ENCODE measurements at places on chromosomes 3 and 15.

DNA sequence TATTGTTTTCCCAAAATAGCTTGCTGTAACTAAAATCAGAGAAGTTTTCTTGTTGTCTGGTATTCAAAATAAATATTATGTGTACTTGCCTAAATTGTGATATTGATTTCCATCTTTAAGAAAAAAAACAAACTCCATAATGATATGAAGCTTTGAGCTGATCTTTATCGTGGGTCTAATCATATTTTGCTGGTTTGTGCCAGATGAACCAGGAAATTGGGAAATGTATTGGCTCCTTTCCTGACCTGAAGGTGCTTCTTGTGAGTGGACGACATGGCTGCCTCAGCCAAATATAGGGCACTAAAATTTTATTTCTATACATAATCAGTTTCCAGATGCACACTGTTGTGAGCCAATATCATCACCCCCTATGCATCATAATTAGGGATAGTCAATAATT lies 113.3 kb downstream of the DIPK2A start:
- no peak for DNase-seq

DNA sequence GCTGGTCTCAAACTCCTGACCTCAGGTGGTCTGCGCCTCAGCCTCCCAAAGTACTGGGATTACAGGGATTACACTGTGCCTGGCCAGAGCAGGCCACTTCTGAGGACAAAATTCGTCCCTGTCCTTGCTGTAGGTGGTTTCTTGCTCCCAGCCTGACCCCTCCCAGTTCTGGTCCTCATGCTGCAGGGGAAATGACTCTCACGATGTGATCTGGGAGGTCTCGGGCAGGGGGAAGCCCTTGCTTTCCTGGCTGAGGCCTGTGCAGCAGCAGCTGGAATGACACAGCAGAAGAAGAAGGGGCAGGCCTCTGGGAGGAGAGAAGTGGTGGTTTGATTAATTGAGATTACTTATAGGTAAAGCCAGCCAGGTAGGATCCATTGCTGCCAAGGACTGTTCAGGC lies 39.3 kb downstream of the MEGF11 start:
- no peak for DNase-seq

DNA sequence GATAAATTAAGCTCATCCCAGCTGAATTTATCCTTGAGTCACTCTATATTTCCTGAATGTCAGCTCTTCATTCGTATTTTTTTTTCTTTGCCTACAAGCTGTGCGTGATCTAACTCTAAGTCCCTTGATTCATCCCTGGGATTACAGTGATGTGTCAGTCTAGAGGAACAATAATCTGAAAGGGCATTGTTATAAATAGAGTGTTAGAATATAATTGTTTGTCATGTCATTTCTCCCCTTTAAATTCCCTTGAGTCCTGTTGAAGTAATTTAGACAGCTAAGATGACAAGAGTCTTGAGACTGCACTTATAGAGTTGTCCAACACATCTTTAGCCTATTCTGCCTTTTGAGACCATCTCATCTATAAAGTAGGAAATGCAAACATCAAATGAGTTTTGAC lies 621.8 kb downstream of the ZIC1 start:
- DNase-seq = no peak

- DNase-seq = no peak
Measured at GRCh38 chr3:69821133-69821532, 81.9 kb downstream of the MITF start.

DNA sequence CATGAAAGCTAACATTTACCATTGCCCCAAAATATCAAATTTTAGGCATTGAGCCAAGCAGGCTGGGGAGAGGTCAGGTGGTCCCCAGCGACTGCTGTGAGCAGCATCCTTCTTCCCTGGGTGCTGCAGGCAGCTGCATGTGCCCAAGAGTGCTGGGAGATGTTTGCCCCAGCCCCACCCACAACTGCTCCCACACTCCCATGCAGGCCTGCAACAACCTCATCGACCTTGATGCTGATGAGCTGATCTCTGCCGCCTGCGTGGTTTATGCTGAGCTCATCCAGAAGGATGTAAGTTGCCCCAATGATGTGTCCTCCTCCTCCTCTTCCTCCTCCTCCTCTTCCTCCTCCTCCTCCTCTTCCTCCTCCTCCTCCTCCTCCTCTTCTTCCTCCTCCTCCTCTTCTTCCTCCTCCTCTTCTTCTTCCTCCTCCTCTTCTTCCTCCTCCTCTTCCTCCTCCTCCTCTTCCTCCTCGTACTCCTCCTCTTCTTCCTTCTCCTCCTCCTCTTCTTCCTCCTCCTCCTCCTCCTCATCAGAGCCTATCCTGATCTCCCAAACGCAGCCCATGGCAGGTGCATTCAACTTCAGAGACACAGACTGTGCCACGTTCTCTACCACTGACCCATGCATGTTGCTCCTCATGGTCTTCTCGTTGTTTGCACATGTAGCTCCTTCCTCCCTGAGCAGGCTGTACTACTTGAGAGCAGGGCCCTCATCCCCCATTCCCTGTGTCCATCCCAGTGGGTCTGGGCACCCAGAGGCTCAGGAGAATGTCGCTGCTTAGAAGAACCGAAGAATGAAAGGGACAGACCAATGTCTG lies 15.1 kb downstream of the TBC1D21 start:
- DNase-seq = no peak

DNA sequence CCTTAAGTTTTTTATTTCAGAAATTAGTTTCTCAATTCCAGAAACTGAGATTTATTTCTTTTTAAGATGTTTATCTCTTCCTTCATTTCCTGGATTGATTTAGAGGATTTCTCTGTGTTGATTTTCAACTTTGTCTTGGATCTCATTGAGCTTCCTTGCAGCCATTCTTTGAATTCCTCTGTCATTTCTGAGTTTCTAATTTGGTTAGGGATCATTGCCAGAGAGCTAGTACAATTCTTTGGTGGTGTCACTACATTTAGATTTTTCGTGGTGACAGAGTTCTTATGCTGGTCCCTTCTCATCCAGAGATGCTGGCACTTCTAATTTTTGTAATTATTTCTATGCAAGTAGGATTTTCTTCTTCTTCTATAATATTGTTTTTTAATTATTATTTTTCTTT lies 691.1 kb upstream of the NAALADL2 start:
- no peak for DNase-seq

- no peak for DNase-seq
Measured at GRCh38 chr15:43977072-43977884, 150.5 kb downstream of the WDR76 start.

DNA sequence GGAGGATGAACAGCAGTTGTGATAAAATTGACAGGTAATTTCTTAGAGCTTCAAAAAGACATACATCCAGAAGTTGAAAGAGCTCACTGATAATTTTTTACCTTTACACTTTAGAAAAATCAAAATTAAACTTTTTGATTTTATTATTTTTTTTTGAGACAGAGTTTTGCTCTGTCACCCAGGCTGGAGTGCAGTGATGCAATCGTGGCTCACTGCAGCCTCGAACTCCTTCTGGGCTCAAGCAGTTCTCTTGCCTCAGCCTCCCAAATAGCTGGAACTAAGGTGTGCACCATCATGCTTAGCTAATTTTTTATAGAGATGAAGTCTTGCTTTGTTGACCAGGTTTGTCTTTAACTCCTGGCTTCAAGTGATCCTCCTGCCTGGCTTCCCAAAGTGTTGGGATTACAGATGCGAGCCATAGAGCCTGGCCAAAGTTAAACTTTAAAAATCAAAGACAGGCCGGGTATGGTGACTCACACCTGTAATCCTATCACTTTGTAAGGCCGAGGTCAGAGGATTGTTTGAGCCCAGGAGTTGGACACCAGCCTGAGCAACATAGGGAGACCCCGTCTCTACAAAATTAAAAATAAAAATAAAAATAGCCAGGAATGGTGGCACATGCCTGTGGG lies 21.7 kb downstream of the PLA2G4F start:
- no peak for DNase-seq

DNA sequence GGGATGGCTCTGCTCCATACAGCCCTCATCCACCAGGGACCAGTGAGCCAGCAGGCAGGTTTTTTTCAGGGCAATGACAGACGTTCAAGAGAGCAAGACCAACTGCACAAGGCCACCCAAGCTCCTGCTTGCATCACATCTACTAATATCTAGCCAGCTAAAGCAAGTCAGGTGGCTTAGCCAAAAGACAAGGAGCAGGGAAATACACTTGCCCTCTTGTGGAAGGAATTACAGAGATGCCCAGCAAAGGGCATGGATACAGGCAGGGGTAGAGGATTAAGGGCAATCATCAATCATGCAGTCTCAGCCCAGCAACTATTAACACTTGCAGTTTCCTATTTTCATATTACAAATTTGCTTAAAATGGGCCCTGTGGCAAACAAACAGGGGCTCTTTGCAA lies 81.5 kb upstream of the NTRK3 start:
- DNase-seq = no peak

DNA sequence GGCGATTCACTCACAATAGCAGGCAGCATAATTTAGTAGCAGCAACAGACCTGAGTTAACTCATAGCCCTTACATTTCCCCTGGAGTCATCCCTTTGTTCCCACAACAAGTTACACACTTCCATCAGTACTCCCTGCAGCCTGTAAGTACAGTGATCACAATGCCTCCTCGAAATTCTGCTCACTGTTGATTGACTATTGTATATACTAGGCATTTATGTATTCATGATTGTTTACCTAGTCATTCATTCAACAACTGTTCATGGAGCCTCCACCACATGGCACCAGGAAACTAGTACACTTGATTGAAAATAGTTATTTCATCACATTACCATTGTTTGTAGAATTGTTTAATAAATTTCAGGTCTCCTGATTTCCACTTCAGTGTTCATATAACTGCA lies 71.4 kb upstream of the P3H2 start:
- no peak for DNase-seq

DNA sequence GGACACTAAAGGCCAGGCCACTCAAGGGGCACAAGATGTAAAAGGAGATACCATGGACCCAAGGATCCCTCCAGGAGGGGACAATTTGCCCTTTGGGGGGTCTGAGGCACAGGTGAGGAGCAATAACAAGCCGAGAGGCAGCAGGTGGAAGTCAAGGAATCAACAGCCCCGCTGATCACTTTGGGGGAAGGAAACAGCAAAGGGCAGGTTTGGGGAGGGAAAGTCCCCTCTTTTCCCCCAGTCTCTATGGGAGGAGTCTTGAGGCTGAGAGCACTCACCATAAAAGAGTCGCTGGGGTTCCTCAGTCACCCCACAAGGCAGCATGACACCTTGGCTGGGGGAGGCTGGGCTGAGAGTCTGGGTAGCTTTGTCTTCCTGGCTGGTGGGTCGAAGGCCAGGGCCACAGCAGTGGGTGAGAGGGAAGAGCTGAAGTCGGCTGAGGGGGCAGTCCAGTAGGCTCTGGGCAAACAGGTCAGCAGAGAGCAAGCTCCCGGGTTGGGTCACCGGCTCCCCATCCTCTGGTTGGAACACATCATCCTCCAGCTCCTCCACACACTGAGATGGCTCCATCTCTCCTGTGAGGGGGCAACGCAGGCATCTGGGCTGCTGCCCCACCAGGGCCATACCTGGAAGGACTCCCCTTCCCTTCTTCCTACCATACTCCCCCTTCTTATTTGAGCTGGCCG lies 3.0 kb downstream of the BMF start:
- no peak for DNase-seq

GRCh38 chr3:69871868-69872267 lies 127.7 kb upstream of the SAMMSON start:
- peak; percentile 40 for DNase-seq

GRCh38 chr3:100084100-100084806 lies 30.0 kb downstream of the FILIP1L start:
- peak; percentile 84 for DNase-seq

- DNase-seq = no peak
Measured at GRCh38 chr3:20256144-20256543, 70.1 kb upstream of the SGO1 start.

DNA sequence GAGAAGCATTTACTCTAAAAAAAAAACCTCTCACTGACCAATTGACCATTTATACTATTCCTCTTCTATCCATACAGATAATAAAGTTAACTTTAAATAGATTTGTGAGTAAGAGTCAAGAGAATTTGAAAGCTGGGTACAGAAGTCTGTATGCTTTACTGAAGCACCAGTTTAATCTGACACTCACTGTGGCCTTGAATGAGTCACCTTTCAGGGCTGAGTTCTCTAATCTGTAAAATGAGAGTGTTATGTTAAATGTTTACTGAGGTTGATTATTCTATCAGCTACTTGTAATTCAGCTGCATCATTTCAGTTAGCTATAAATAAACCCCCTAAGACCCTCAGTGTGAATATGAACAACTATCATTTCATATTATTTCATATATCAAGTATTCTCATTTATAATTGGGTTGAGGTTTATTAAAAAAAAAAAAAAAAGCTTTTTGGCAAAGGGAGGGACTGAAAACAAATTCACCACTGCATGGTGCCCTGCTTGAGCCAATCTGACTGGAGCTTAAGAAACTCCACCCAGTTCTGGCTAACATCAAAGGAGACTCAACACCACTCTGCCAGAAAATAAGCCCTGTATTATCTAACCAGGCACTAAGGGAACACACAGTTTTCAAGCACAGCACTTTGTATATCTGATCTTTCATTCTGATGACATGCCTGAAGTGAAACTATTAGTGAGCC lies 2.8 kb downstream of the MAP4 start:
- DNase-seq = peak; percentile 13

GRCh38 chr3:8503461-8503860 lies 1.8 kb downstream of the LMCD1 start:
- DNase-seq = no peak

- DNase-seq = no peak
Measured at GRCh38 chr3:196968233-196969133, at the start of gene PIGZ. TSS of gene PIGZ (minus strand) at chr3:196968833. CDS start at chr3:196952031, 16,802 bp downstream.

DNA sequence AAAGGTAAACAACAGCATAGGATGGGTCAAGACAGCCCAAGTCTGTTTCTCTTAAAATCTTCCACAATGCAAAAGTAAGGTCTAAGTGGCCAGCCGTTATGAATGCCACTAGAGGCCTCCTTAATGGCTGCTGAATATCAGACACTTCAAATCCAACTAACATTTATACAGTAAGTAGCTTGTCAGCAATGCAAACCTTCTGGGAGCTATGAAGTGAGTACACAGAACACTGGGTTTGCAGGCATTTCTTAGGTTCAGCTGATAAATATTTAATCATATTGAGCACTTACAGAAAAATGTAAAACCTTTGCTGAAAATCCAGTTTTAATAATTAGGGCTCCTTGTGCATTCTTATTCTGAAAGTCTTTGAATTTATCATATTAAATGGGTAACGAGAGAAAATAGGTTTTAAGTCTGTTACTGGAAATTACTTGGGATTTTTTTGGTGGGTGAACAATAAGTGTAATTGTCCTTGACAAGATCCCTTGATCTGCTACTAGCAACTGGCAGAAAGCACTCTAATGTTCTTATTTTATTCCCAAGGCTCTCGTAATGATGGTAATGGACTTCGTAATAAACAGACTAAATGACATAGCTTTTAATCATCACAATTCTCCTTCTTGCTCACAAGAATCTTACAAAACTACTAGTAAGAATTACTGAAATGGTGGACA lies 141.7 kb upstream of the GPR149 start:
- no peak for DNase-seq

GRCh38 chr3:143041903-143042302 lies 40.5 kb downstream of the U2SURP start:
- DNase-seq = no peak

Data from MV-4-11 (cell line).